NCI-H526 (cell line): ENCODE measurements at places on chromosomes 3 and 15.

GRCh38 chr3:49674497-49674983 lies 389 bp downstream of the APEH start:
- DNase-seq, result no peak

GRCh38 chr15:77038312-77039216 lies 32.3 kb downstream of the TSPAN3 start:
- no peak for DNase-seq

DNA sequence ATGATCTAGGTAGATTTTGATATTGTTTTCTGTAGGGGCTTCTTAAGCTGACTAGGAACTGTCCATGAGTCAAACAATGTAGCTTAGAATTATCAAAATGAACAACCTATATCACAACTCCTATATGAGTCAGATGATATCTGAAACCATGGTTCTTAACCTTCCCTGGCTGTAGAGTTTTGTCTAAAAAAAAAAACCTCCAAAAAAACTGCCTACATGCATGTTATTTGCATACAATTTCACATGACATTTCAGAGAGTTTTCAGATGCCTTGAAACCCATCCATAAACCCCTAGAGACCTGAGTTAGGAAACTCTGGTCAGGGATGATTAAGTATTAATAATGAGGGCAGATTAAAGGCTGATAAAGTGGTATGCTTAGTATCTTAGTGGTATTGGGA lies 157.0 kb downstream of the CHST2 start:
- DNase-seq, result no peak

DNA sequence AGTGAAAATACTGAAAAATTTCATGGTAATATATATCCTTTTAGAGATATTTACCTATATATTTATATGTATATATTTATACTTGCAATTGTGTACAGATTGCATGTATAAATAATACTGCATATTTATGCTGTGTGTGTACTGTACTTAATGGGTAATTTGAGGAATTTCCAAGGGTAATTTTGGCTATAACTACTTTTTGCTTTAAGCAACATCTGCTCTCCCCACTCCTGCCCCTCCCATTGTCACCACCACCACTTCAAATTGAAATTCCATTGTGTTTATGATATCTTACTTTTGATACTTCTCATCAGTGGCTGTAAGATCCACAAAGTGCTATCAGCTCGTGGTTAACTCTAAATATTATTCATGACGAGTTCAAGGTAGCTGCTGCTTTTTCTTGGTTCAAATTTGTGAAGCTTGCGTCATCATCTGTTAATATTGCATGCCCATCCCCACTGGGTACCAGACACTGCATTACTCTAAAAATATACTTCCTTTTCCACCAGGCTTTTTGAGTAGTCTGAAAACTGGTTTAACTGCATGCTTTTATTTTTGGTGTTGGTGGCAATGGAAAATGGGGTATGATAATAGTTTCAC lies 91.7 kb upstream of the MITF start:
- DNase-seq, result no peak

GRCh38 chr3:65173841-65174240 lies 486.0 kb upstream of the ADAMTS9 start:
- DNase-seq, result no peak

- DNase-seq, result no peak
Observed at GRCh38 chr15:57236561-57237300, 139.6 kb upstream of the CGNL1 start.

- DNase-seq, result no peak
Observed at GRCh38 chr3:118806423-118806822, 228.2 kb downstream of the IGSF11 start.

GRCh38 chr15:63974021-63974420 lies 72.3 kb downstream of the DAPK2 start:
- DNase-seq, result no peak

GRCh38 chr3:173761161-173761560 lies 363.6 kb downstream of the NLGN1 start:
- DNase-seq, result no peak

DNA sequence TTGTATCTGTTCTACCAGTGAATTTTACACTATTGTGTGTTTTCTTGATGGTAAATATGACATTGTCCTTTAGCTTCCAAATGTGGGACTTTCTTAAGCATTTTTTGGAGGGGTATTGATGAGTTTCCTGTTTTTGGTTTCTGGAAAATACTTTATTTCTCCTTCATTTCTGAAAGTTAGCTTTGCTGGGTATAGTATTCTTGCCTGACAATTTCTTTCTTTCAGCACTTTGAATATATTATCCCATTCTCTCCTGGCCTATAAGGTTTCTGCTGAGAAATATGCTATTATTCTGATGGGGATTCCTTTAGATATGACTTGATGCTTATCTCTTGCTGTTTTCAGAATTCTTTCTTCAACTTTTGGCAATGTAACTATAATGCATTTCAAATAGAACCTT lies 15.4 kb upstream of the ATP2C1 start:
- no peak for DNase-seq

DNA sequence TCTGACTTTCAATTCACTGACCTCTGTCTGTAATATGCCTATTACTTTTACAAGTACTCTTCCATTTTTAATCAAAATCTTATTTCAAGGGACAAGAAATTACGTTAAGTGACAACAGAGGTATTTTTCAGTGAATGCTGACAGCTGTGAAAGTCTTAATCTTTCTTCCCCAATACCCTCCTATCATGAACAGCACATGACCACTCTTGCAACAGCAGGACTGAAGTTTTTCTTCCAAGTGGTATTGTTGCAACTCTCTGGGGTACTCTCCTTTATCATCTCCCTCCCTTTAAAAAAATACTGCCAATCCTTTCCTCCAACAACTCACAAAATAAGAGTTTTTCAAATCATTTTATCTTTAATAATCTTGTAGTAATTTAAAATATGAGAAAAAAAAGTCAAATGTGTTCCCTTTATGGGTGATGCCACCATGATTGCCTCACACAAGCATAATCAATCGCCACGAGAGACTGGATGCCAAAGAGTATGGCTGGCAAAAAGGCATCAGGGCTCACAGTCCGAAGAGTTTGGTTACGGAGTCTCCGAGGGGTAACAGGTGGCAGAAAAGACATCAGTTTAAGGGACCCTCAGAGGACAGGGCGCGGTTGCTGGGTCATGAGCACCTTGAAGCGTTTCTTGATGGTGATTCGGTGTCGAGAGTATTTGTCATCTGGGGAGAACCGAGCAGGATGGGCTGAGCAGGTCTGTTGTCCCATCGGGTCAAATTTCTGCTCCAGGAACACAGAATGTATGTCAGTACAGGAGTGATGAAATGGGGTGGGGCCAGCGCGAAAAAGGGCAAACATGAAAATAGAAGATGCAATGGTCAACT lies 1.3 kb downstream of the NOP10 start:
- DNase-seq, result no peak
